ENCODE measurements at places on chromosomes 1 and 21. TPM values are rescaled to one million over a fixed set of nuclear protein-coding genes. Genes with fewer than 3 reads are reported as not detected.

The PRAMEF14 gene
- total RNA-seq = not detected

The FCRL1 gene
- total RNA-seq = not detected

The PRKACB gene
- 5.1 TPM for total RNA-seq

The KRTAP10-3 gene
- not detected for total RNA-seq

The ZSCAN20 gene
- 3.2 TPM for total RNA-seq

The HSPB7 gene
- 4.2 TPM for total RNA-seq

The TRIM58 gene
- 8.6 TPM for total RNA-seq

The NCF2 gene
- total RNA-seq = 58.2 TPM

The PLPP3 gene
- total RNA-seq = 46.3 TPM

The LIN28A gene
- not detected for total RNA-seq

The IQCC gene
- 5.8 TPM for total RNA-seq

The CCT3 gene
- total RNA-seq = 179 TPM

The PROK1 gene
- 0.78 TPM for total RNA-seq
